Activated naive CD4-positive, alpha-beta T cell (primary cell): ENCODE measurements at places on chromosomes 5 and 9.

DNA sequence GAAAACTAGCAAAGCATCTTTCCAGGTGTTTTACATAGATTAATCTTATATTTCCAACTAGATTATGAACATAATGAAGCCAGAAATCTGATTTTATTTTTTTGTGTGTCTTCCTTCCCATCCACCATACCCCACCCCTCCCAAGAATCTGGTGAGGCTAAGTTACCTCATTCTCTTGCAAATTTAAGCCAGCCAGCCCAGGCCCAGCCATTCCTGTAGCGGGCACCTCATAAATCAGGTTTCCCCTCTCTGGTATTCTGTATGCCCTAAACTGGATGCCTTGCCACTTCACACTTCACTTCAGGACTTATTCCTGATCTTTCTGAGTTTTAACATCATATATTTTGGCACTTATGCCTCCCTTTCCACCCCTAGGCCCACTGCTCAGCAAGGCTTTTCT is 21.8 kb downstream of the C9 start:
- no peak for DNase-seq

GRCh38 chr9:69060766-69061165 is 25.2 kb downstream of the FXN start:
- no peak for DNase-seq

- no peak for DNase-seq
Observed at GRCh38 chr9:113475992-113476391, 12.5 kb downstream of the RGS3 start.

DNA sequence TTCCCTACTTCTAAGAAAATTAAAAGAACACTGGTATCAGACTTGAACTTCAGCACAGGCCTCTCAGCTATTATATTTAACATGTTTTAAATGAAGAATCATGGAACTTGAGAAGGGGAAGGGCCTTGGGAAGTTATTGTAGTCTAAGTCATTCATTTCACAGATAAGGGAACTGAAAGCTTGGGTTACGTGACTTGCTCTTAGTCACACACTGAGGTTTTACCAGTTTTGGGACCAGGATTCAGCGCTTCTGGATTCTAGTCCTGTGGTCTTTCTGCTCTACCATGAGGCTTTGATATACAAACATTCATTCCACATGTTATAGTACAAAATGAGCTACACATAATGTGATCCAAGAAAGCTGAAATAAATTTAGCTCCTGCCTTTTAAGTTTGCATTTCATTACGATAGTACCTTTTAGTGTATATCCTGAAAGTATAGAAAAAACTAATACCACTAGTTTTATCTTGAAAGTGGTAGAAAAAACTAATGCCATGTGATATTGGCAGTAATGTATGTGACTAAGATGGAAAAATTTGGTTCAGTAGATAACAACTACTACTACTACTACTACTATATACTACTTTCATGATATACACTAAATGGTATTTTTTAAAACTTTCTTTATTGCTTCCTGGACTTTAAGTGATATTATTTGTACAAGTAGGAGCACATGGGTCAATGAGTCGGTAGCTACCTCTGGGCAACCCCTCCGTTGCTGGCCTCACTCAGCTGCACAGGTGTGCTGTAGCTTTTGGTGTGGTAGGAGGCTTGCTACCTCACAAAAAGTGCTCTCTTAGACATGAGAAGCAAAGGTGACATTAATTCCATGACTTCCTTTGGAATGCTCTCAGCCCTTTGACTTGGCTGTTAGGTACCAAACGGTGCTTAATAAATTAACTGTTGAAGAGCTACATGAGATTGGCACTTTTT is 40.7 kb downstream of the F2RL2 start:
- DNase-seq = no peak

DNA sequence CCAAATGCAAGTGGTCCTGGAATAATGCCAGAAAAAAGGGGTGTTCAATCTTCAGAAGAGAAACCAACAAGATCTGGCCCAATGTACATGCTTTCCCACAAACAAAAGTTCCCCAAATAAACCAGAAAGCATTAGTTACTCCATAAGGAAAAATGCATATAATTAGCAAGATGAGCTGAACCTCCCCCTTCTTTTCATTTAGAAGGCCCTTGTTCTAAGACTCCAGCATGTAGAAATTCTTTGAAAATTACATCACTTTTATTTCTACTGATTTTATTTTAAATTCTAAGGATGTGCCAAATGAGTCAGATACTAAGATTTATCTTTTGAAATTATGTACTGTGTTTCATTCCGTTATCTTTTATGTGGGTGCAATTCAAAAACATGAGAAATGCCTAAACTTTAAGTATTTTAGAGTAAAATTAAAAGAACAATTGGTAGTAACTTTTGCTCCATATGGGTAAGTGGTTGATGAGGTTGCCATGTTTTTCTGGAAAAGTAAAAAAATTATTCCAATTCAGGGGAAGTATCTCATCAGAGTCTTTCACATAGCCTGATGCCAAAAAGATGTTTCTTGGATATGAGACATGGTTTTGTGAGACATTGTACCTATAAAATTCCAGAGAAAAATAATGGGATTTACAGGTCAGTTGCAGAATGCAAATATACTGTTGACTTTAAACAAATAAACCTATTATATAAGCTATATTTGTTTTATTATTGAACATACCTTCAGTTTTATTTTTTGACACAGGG is 106.5 kb upstream of the CCDC112 start:
- DNase-seq = no peak

- DNase-seq = no peak
Observed at GRCh38 chr9:133818444-133818843, 80.3 kb upstream of the SARDH start.

- DNase-seq = peak; percentile 34
Observed at GRCh38 chr9:97237951-97238889, 69.2 kb upstream of the CCDC180 start.

DNA sequence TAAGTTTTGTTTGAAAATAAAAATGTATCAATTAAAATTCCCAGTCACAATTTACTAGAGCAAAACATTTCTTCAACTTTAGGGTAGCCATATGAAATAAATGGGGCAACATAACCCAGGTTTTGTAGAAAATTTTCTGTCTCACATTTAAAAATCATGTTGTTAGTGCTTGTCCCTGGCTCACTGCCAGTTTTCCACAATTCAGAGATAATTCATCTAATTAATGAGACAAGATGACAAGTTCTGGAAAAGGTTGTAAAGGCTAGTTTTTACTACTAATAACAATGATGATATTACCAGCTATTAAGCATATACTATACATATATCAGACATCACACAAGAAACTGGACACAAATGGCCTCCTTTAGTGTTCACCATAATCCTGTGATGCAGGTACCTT is 45.9 kb downstream of the MEGF9 start:
- no peak for DNase-seq

DNA sequence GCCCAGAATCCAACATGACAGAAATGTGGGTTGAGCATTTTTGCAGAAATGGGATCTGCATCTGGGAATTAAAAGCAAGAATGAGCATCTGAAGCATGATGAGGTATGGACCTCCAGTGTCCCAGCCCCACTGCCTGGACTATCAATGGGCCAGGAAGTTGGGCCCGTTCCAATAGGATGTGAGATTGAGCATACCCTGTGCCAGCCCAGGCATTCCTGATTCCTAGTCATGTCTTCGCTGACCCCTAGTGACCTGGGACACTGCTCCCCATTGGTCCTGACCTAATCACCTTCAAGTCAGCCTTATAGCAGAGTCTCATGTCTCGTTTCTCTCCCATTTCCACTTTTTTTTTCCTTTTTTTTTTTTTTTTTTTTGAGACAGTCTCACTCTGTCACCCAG is 197.4 kb upstream of the IRX2 start:
- DNase-seq = no peak

DNA sequence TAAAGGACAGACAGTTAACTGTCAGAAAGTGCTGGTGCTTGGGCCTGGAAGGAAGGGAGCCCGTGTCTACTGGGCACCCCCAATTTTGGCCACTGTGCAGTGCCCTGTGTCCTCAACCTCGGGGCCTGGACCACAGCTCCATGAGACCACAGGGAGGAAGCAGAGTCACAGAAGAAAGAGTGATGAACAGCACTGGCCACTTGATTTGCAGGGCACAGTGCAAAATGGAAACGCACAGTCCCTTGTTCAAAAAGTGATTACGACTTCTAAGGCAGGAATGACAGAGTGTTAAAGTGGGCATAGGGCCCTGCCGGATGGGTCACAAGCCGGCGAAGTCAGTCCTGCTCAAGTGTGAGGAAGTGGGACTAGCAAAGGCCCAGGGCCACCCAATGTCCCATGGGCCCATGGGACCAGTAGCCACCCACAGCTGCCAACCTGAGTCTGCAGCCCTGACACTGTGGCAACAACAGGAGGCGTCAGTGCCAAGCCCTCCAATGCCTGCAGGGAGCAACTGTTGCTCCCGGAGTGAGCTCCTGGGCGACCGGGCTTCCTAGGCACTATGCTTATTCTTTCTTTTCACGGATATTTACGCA is 85.4 kb downstream of the ADAMTS2 start:
- no peak for DNase-seq

DNA sequence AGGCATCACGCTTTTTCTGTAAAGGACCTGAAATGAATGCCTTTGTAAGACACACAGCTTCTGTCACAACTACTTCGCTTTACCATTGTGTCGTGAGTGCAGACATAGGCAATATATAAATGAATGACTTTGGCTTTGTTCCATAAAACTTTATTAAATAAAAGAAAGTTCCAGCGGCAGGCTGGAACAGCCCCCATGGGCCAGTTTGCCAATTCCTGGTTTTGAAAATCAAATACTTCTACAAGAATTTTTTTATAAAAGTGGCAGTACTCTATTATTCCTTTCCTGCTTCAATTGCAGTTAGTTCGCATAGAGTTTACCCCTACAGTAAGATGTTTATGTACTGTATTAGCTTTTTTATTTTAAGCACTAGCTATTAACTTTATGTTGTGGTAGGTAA is 53.7 kb downstream of the SRFBP1 start:
- DNase-seq = no peak

- DNase-seq = no peak
Observed at GRCh38 chr9:34589636-34590380, at the start of gene CNTFR. Gene CNTFR (minus strand): TSS chr9:34589724. CDS start chr9:34568981, 20,743 bp downstream.

DNA sequence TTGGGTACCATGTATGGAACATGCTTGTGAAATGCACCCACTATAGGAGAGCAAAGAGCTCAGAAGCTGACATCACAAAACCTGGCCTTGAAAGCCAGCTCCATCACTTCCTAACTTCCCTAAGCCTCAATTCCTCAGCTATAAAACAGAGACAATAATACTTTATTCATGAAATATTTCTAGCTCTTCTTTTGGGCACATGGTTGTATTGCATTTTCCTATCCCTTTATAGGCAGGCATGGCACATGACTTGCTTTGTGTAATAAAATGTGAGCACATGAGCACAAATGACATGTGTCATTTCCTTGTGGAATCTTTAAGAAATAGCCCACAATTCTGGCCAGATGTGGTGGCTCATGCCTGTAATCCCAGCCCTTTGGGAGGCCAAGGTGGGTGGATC is 18.5 kb downstream of the ZNF366 start:
- DNase-seq = no peak

DNA sequence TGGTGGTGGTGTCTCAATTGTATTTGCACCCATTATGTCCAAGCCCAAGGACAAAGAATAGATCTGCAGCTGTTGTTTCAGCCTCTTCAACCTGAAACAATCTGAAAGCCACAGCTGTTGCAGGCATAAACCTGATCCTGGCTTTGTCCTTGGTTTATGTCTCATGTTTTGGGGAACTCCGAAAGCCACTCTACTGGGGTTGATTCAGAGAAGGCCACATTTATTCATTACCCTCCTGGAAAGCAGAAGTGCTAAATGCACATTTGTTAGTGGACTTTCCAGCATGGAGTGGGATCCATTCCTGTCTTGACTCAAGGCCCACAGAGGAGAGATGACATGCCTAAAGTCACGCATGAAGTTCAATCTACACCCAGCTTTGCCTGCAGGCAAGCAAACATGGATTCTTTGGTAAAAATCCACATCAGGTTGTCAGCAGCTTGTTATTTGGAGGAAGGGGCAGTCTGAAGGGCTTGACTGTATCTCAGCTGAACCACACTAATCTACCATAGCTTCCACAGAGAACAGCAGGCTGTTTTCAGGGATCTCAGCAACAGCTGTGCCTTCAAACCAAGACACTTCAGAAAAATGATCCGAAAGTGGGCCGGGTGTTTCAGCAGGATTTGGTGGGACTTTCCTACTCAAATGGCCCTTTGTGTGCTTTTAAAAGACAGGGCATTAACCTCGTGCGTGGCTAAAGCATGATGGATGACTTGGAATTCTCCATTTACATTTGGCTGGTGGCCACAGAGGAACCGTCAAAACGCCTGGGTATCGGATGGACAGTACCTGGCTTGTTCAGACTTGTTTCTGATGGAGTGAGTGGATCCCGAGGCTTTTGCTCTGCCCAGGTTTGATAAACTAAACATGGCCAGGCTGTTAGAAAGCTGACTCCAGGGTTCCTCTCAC is 36.2 kb upstream of the ADAM19 start:
- no peak for DNase-seq

GRCh38 chr9:110933350-110934001 is 104.8 kb downstream of the LPAR1 start:
- DNase-seq = no peak

DNA sequence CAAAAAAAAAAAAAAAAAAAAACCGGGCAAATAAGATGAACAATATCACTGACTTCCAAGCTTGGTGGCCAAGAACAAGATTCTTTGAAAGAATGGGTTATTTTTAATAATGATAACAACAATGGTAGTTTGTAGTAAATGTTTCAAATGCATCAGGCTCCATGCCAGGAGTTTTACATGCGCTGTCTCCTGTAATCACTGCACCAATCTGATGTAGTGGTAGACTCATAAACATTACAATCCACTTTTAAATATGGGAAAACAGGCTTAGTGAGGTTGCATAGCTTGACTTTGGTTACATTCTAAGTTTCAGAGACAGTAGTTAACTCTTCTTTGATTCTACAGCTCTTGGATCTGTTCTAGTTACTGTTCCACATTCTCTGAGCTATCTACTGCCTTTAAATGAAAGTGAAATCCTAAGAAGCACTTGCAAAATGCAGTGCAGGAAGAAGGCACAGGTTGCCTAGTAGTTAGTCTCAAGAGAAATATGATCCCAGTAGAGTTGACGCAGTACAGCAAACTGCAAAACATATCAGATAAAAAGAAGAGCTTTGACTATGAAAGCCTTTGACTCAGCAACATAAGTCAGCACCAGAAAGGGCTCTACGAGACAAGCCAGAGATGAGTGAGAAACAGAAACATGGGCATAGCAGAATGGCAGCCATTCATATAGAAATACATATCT is 62.1 kb downstream of the PDE4D start:
- no peak for DNase-seq

DNA sequence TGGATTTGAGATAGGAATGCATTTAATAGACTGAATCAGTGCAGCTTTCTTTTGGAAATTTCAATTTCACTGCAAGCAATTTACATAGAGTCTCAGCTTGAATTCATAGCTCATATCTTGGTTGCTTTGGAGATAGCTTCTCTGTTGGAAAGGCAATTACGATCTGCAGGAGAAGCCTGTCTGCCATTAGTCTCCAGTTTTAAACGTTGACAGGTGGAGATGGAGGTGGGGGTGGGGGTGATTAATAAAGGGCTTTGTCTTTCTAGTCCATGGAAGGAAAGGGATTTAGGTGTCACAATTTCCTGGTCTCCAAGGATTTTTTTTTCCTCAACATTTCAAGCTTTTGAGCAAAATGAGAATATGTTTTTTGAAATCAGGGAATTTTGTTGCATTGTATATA is 184.7 kb downstream of the CARTPT start:
- DNase-seq = no peak
